ENCODE measurements at places on chromosomes 1 and 21.

- no peak for DNase-seq
These were observed 48.0 kb upstream of the KCNE1 start for GRCh38 chr21:34560021-34560420.

- peak; percentile 40 for DNase-seq
These were observed 28.2 kb upstream of the SLC30A1 start for GRCh38 chr1:211606914-211607753.

DNA sequence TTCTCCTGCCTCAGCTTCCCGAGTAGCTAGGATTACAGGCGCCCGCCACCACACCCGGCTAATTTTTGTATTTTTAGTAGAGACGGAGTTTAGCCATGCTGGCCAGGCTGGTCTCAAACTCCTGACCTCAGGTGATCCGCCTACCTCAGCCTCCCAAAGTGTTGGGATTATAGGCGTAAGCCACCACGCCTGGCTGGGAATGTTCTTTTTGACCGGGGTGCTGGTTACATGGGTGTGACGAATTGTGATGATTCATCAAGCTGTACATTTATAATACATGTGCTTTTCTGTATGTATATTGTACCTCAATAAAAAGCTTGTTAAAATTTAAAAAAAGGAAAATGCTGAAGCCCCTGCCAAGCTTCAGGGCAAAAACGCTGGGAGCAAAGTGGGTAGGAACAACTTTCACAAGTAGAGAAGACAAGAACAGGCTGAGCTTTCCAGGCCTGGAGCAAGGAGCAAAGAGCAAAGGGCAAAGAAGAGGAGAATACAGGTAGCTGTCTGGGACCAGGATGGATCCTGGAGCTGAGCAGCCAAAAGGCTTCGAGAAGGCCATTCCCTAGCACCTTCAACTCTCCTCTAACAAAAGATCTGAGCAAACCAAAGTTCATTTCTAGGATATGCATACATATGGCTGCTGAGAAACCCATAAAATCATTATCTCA, 20.5 kb upstream of the YRDC start:
- DNase-seq: no peak

GRCh38 chr1:241637046-241637590, 3.1 kb downstream of the CHML start:
- no peak for DNase-seq

DNA sequence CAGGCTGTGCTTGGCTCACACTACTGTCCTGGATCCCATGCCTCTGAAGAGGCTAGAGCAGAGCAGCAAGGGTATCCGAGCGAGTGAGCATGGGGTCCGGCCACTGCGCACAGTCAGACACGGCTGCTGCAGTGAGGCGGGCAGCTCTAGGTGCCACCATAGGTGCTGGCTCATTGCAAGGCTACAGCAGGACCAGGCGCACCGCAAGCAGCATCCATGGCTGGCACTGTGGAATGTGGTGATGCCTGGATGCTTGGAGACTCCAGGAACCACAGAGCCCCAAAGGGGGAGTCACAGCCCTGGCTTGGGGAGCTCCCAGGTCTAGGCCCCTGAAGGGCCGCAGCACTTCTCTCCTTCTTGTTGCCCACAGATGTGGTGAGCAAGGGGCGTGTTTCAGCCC, 47.2 kb downstream of the ATP6V1G3 start:
- no peak for DNase-seq

DNA sequence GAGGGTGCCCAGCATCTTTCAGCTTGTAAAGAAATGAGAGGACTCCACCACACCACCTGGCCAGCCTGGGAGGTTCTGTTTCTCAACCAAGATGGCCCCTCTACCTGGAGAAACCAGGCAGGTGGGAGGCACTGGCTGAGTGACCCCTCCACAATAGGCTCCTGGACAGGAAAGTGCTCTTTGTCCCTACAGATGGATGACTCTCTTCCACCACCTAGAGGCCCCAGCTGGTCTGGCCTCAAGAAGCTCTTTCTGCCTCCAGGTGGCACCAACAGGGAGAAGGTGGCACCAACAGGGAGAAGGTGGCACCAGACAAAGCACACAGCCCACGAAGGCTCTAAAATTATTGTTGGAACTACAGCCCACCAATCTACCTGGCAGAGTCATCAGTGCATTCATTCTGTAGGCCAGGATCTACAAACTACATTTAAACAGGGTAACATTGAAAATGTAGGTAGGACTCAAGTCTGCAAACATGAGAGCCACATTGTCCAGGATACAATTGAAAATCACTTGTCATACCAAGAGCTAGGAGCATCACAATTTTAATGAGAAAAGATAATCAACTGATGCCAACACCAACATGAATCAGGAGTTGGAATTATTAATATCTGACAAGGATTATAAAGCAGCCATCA, 14.4 kb downstream of the TMPRSS3 start:
- no peak for DNase-seq

- no peak for DNase-seq
These were observed 185.1 kb downstream of the FGGY start for GRCh38 chr1:59481881-59482505.

DNA sequence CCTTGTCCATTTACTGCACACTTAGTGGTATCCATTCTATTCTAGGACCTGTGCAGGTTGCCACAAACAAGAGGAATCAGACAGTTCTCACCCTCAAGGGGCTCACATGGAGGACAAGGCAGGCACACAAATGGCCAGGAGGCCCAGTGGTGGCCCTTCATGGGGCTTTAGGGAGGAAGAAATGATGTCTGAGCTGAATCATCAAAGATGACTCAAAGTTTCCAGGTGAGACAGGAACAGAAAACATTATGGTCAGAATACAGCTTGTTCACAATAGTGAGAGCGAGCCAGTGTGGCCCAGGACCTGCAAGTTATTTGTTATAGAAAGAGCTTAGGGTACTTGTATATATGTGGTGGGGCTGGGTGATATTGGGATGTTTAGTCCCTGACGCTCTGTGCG, 26.4 kb downstream of the SHISAL2A start:
- no peak for DNase-seq

GRCh38 chr1:200165493-200166220, 138.1 kb downstream of the NR5A2 start:
- no peak for DNase-seq

DNA sequence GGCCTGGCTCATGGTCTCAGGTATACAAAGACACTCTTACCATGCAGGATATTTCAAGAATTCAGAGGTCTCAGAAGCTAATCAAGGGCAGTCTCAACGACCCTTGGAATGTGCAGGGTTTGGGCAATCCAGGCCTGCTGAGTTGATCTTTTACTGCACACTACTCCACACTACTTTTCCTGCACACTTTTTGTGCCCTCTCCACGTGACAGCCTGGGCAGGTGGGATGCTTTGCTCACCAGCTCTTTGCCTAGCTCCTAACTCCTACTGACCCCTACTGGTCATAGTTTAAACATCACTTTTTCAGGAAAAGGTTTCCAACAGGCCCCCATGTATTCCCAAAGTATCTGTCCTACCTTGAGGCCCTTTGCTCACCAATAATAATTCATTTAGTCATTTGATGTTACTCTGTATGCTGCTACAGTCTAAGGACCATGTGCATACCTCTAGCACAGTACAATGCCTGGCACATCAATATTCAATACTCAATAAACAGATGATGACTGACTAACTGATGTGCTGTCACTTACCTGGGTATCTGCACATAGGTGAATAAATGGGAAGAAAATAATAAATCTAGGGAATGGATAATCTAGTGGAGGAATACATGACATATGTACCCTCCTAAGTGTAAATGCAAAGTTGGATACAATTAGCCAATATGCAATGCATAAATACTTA, 9.6 kb downstream of the DUSP23 start:
- DNase-seq: no peak

DNA sequence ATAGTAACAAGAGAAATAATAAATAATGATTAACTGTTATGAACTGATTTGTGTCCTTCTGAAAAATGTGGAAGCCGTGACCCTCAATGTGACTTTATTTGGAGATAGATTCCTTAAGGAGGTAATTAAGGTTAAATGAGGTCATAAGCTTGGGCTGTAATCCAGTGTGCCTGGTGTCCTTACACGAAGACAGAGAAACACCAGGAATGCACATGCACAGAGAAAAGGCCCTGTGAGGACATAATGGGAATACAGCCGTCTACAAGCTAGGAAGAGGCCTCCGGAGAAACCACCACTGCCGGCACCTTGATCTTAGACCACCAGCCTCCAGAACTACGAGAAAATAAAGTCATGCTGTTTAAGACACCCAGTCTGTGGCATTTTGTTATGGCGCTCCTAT, 215.9 kb downstream of the NEGR1 start:
- no peak for DNase-seq

DNA sequence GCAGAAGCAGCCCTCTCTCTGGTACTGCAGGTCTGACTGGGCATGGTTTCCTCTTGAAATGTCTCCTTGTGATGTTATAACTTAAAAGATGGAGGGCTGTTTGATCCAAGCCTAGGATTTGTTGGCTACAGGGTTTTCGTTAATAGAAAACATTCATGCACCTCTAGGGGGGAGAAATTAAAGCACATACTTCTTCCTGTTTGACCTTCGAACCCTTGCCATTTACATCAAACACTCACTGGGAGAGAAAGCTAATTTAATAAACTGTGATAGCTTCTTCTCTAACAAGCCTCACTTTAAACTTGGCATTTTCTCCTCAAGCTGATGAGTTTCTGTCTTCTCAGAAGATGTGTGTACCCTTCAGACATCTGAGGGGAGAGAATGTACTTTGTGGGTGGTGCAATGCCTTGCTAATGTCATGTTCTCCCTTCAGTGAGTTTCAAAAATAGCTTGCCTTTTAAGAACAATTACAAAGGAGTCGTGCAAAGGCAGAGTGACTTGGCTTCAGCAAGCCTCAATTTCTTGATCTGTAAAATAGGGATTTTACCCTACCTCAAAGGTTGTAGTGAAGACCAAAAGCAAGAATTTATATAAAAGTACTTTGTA, 20.4 kb downstream of the CACHD1 start:
- no peak for DNase-seq

DNA sequence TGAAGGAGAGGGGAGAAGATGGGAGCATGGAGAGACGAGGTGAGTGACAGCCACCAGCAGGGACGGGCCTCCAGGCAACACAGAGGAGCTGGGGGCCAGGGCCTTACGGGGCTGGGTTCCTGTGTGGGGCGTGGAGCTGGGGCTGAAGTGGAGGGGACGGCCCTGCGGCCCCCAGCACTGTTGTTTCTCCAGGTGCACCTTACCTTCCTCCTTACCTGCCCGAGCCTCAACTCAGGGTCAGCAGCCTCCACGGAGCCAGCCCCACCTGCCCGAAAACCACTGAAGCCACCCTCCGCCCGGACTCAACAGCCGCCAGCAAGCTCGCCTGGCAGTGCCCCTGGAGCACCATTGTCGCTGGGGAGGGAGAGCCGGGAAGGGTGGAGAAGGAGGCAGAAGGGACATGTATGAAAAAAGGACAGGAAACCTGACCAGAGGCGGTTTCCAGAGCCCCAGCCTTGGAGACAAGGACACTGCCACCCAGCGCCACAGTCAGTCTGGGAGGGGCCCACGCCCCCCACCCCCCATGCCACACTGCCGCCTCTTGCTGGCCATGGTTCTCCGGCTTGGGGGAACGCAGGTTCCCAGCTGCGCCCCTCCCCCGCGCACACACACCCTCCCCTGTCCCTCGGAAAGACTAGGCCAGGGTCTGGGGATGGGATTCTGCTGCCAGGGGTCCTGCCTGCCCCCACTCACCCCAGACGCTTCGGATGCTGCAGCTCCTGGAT, 10.6 kb downstream of the PLA2G2F start:
- no peak for DNase-seq

- no peak for DNase-seq
These were observed 2.8 kb upstream of the ZC3H12A start for GRCh38 chr1:37471345-37472231.

DNA sequence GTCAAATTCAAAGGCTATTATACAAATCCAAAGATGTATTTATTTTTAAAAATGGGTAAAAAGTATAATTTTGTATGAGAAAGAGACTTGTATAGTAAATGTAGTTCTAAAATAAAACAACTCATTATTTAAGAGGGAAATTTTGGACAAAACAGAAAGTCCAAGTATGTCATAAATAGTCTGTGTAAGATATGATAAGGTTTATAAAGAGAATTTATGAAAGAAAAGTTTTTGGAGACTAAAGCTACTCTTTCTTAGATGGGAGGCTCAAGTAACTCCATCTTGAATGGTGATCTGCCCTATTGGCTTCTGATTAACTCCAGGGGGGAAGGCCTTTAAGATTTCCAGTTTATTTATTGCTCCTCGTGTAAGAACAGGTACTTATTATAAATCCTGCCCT, 14.7 kb upstream of the OR2T27 start:
- no peak for DNase-seq

GRCh38 chr1:157829711-157830110, 9.8 kb upstream of the FCRL1 start:
- no peak for DNase-seq

DNA sequence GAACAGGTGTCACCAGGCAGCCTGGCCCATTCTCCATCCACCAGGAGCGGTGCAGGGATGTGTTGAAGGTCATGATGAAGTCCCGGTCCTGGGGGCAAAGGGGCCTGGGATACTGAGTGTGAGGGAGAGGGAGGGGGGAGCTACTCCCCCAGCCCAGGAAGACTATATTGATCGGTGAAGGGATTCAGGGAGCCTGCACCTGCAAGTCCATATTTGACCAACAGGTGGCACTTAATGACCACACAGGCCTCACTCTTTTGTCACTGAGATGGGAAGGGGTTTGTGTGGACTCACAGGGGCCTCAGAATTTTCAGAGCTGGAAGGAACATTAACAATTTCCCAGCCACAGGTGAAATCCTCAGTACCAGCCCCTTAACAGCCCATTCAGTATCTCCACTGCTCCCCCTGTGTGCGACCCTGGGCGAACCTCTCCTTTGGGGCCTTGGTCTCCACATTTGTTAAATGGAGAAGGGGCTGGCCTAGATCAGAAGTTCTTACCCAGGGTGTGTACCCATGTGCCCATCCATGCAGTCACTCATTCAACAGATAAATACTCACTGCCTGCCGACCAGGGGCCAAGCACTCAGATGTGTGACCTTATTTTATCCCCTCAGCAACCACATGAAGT, 55.6 kb downstream of the NKAIN1 start:
- no peak for DNase-seq

- no peak for DNase-seq
These were observed 35.0 kb upstream of the AGO1 start for GRCh38 chr1:35847935-35848565.

Measured in GM18507 (cell line).